HFFc6 (cell line): ENCODE measurements at places on chromosomes 3 and 15. TPM values are rescaled to one million over a fixed set of nuclear protein-coding genes. Genes with fewer than 3 reads are reported as not detected.
A peak's percentile ranks its signal among the peaks of the same experiment; 100 is the strongest.

DNA sequence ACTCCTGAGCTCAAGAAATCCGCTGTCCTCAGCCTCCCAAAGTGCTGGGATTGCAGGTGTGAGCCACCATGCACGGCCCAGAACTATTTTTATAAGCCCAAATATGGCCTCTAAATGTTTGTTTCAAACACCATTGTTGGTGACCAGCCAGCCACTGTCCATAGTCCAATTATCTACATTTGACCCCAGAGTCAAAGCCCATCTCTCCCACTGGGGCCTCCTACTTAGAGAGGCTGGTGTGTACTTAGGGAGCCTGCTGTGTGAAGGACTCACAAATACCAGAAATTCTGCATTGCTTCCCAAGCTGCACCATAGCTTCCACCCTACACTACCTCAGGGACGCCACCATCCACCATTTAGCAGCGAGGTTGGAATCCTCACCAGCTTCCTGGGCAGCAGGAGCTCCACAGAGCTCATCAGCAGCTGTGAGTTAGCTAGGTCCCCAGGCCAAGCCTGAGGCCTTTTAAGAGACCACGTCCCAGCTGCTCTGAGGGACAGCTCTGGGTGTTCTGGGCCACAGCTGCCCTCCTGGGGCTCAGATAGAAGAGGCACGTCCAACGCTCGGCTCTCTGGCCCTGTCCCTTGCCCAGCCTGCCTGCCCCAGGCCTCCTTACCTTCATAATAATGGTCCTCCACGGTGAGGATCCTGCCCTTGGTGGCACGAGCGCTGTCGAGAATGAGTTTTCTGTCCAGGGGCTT lies 29.5 kb downstream of the TKT start:
- DNase-seq: no peak

GRCh38 chr15:55250392-55250791 lies 39.2 kb downstream of the RAB27A start:
- DNase-seq: peak; percentile 38

The MAPK6 gene
- 46.2 to 52.5 TPM (median 49.5 TPM) in 3 replicates for total RNA-seq

The ECT2 gene
- total RNA-seq: 29.0 to 52.8 TPM (median 46.8 TPM) in 3 replicates

The CRTC3 gene
- 22.8 to 25.4 TPM (median 23.5 TPM) in 3 replicates for total RNA-seq

The PRR20G gene
- not detected in 2 replicates for total RNA-seq

GRCh38 chr3:65814845-65815578 lies 223.7 kb downstream of the MAGI1 start:
- DNase-seq: no peak

- DNase-seq: no peak
Observed at GRCh38 chr15:88472225-88472624, 4.7 kb downstream of the MRPS11 start.
